ENCODE measurements at places on chromosomes 6 and 20.

GRCh38 chr6:30615958-30616810 is 859 bp downstream of the PPP1R10 start:
- H3K4me1 ChIP-seq = peaks cover 6% of the 10 kb centered on the region
- peaks cover 18% of the 10 kb centered on the region for H3K36me3 ChIP-seq
- peak overlapping the region; percentile 85 for H3K4me3 ChIP-seq
- peak overlapping the region; percentile 90 for H3K27ac ChIP-seq

- no peak overlapping the region for H3K4me3 ChIP-seq
- H3K27me3 ChIP-seq = no peaks in the 10 kb centered on the region
- no peak overlapping the region for H3K27ac ChIP-seq
- peaks cover 1% of the 10 kb centered on the region for H3K36me3 ChIP-seq
- no peaks in the 10 kb centered on the region for H3K4me1 ChIP-seq
These were observed 34.7 kb downstream of the KAT14 start for GRCh38 chr20:18172379-18172778.

GRCh38 chr20:61352346-61353260 is 100.5 kb downstream of the CDH4 start:
- H3K27me3 ChIP-seq = peaks cover 2% of the 10 kb centered on the region
- no peaks in the 10 kb centered on the region for H3K36me3 ChIP-seq
- H3K4me3 ChIP-seq = no peak overlapping the region
- no peaks in the 10 kb centered on the region for H3K4me1 ChIP-seq

DNA sequence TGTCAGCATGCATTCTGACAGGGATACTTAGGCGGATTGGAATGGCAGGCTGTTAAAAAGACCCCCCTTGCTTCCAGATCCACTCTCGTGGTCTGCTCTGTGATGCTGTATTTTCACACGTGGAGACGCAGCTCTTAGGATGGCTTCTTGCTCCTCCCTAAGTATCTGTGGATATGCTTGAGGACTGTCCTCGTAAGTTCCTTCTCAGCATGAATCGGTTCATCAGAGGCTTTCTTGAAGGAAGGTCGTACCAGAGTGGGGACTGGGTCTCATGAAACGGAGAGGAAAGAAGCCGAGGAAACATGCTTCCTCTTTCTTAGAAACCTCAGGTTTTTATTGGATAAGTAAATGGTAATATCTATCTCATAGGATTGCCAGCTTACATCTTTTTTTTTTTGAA is 220.4 kb downstream of the FARS2 start:
- H3K27me3 ChIP-seq = no peaks in the 10 kb centered on the region
- H3K36me3 ChIP-seq = no peaks in the 10 kb centered on the region
- DNase-seq = no peak

DNA sequence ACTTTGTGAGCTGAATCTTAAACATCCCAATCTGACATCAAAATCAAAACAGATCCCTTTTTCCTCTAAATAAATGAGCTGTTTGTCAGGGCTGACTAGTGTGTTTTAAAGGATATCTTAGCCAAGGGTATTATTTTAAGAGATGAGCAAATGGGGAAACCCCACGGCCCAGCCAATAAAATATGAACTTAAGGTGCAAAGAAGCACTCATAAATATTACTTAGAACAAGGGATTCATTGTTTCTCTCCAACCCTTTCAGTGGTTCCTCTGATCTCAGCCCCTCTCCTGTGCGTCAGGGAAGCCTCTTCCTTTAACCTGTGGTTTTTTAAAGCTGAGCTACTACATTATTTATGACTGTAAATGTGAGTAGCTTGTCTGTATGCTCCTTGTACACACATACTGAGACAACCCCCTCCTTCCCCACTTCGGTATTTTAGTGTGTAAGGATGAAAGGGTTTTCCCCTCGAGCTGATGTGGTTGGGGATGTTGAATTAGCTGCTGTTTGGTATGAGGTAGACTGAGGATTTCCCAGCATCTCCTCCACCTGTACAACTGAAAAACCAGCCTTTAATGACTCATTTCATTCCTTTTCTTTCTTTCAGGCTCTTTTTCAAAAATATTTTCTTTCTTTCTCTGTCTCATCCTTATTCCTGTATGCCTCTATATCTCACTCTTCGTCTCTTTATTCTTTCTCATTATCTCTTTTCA is 6.5 kb downstream of the BMP5 start:
- no peak for DNase-seq
- H3K27me3 ChIP-seq = no peaks in the 10 kb centered on the region

- H3K36me3 ChIP-seq = no peaks in the 10 kb centered on the region
- H3K4me3 ChIP-seq = no peak overlapping the region
These were observed 36.3 kb upstream of the TFAP2C start for GRCh38 chr20:56592817-56593216.

DNA sequence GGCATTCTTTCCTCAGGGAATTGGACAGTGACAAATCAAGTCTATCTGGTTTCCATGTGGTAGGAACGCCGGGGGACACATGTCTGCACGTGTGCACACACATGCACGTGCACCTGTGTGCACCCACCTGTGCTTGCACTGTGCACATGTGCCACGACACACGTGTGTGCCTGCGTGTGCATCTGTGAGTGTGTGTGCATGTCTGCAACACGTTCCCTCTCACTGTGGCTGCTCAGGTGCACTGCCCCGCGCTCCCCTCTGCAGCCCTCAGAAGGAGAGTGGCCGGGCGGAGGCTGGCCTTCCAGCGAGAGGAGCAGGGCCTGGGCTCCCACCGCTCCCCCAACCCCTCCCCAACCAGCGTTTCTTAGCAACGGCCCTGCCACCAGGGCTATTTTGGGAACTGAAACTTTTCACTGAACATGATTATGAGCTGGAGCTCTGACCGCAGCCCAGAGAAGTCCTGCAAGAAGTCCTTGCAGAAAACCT is 147.8 kb downstream of the PHACTR3 start:
- no peak overlapping the region for H3K27ac ChIP-seq
- DNase-seq = peak; percentile 16
- H3K36me3 ChIP-seq = no peaks in the 10 kb centered on the region
- no peaks in the 10 kb centered on the region for H3K4me1 ChIP-seq
- no peak overlapping the region for H3K4me3 ChIP-seq
- no peaks in the 10 kb centered on the region for H3K27me3 ChIP-seq

DNA sequence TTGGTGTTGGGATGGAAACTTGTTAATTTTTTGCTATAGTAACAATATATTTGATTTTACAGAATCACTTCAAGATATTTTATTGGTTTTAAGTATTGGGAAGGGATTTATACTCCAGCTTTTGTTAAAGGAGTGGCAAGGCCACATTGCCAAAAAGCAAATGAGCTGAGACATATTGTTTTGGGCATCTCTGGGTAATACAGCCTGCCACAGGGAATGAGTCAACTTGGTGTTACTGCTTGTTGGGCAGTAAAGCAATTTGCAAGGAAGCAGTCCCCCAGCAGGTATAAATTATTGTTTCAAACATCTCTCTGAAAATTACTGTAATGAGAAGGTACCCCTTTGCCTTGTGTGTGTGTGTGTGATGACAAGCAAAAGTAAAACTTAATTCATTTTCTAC is 868.3 kb upstream of the FLRT3 start:
- no peak overlapping the region for H3K27ac ChIP-seq
- H3K4me3 ChIP-seq = no peak overlapping the region
- no peak for DNase-seq
- H3K4me1 ChIP-seq = no peaks in the 10 kb centered on the region

- no peak overlapping the region for H3K27ac ChIP-seq
- H3K4me3 ChIP-seq = no peak overlapping the region
- no peaks in the 10 kb centered on the region for H3K4me1 ChIP-seq
- no peaks in the 10 kb centered on the region for H3K36me3 ChIP-seq
- no peaks in the 10 kb centered on the region for H3K27me3 ChIP-seq
These were observed 23.5 kb upstream of the PAX1 start for GRCh38 chr20:21681922-21682318.

GRCh38 chr20:47258745-47259695 is 97.5 kb downstream of the ZMYND8 start:
- peaks cover 2% of the 10 kb centered on the region for H3K4me1 ChIP-seq
- no peak for DNase-seq
- H3K27me3 ChIP-seq = no peaks in the 10 kb centered on the region
- no peak overlapping the region for H3K4me3 ChIP-seq
- H3K36me3 ChIP-seq = peaks cover 48% of the 10 kb centered on the region
- no peak overlapping the region for H3K27ac ChIP-seq

- no peak overlapping the region for H3K4me3 ChIP-seq
- no peak overlapping the region for H3K27ac ChIP-seq
- DNase-seq = peak; percentile 55
These were observed 97.1 kb upstream of the PTPN1 start for GRCh38 chr20:50413088-50413500.

GRCh38 chr6:23704479-23705052 is 421.4 kb upstream of the NRSN1 start:
- no peak overlapping the region for H3K27ac ChIP-seq
- H3K36me3 ChIP-seq = no peaks in the 10 kb centered on the region
- H3K27me3 ChIP-seq = no peaks in the 10 kb centered on the region
- H3K4me3 ChIP-seq = no peak overlapping the region

- no peaks in the 10 kb centered on the region for H3K4me1 ChIP-seq
- H3K4me3 ChIP-seq = no peak overlapping the region
- no peaks in the 10 kb centered on the region for H3K27me3 ChIP-seq
- H3K36me3 ChIP-seq = no peaks in the 10 kb centered on the region
These were observed 137.0 kb downstream of the MRPL14 start for GRCh38 chr6:43990275-43990626.

GRCh38 chr6:20955131-20955530 is 420.9 kb downstream of the CDKAL1 start:
- H3K4me1 ChIP-seq = peaks cover 5% of the 10 kb centered on the region
- DNase-seq = no peak
- H3K27ac ChIP-seq = no peak overlapping the region
- no peaks in the 10 kb centered on the region for H3K36me3 ChIP-seq
- no peak overlapping the region for H3K4me3 ChIP-seq

GRCh38 chr6:130524552-130524951 is 158.7 kb downstream of the TMEM200A start:
- no peak overlapping the region for H3K27ac ChIP-seq
- no peak overlapping the region for H3K4me3 ChIP-seq
- peaks cover 10% of the 10 kb centered on the region for H3K4me1 ChIP-seq
- H3K27me3 ChIP-seq = no peaks in the 10 kb centered on the region
- no peak for DNase-seq

- peaks cover 3% of the 10 kb centered on the region for H3K4me1 ChIP-seq
- no peaks in the 10 kb centered on the region for H3K36me3 ChIP-seq
- DNase-seq = peak; percentile 32
- no peak overlapping the region for H3K27ac ChIP-seq
- no peaks in the 10 kb centered on the region for H3K27me3 ChIP-seq
- no peak overlapping the region for H3K4me3 ChIP-seq
These were observed 80.9 kb downstream of the GJA1 start for GRCh38 chr6:121516331-121516730.

DNA sequence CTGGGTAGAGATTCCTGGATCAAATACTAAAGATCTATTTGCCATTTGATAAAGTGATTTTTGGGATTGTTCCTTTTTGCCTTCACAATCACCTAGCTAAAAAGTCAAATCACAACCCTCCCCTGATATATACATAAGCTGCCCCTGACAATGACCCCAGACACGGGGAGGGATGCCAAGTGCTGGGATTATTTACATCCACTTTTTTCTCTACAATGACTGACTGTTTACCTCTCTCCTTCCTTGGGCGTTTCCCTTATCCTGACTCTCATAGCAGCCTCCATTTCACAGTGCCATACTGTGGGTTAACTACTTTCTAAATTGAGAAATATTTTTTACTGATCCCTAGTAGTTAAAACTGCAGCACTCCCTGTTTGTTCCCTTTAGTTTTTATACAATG is 150.8 kb upstream of the TMEM170B start:
- H3K4me1 ChIP-seq = no peaks in the 10 kb centered on the region
- H3K27me3 ChIP-seq = no peaks in the 10 kb centered on the region
- H3K4me3 ChIP-seq = no peak overlapping the region

GRCh38 chr6:55666606-55667225 is 87.7 kb upstream of the HMGCLL1 start:
- no peak overlapping the region for H3K27ac ChIP-seq
- H3K4me3 ChIP-seq = no peak overlapping the region
- no peaks in the 10 kb centered on the region for H3K36me3 ChIP-seq
- DNase-seq = no peak

Data from trophoblast cell (in vitro differentiated cells and primary cell).